Uterus (tissue), 4 donors: ENCODE measurements at places on chromosomes 6 and 20. TPM values are rescaled to one million over a fixed set of nuclear protein-coding genes. Genes with fewer than 3 reads are reported as not detected.

- H3K4me3 ChIP-seq, result no peak overlapping the region
- H3K36me3 ChIP-seq, result no peaks in the 10 kb centered on the region
- DNase-seq, result no peak
- H3K4me1 ChIP-seq, result no peaks in the 10 kb centered on the region
Observed at GRCh38 chr6:78896227-78896626, 28.9 kb downstream of the IRAK1BP1 start.

Gene SALL4
- 0.55 TPM for total RNA-seq

Gene SLC2A10
- total RNA-seq, result 32.3 TPM

Gene NMBR
- 0.41 TPM for total RNA-seq

Gene IRAK1BP1
- total RNA-seq, result 20.0 TPM

Gene RTN4IP1
- 5.8 TPM for total RNA-seq
